ENCODE measurements at places on chromosomes 3 and 15.
A peak's percentile ranks its signal among the peaks of the same experiment; 100 is the strongest.

DNA sequence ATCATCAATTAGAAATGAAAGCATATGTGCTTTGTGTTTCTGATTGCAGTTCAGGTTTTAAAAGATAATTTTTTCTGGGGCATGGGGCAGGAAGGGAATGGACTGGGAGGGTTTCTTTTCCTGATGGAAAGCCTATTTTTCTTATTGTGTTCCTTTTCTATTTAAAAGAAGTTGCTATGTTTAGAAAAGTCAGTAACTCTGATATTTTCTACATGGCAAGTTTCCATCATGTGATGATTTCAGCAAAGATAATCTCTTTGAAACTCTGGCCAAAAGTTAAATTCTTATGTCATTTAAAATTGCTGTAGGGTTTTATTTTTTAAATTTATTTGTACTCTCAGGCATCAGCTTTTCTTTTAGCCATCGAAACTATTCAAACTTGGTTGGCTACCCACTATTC, 601.2 kb downstream of the FOXP1 start:
- DNase-seq, result no peak

DNA sequence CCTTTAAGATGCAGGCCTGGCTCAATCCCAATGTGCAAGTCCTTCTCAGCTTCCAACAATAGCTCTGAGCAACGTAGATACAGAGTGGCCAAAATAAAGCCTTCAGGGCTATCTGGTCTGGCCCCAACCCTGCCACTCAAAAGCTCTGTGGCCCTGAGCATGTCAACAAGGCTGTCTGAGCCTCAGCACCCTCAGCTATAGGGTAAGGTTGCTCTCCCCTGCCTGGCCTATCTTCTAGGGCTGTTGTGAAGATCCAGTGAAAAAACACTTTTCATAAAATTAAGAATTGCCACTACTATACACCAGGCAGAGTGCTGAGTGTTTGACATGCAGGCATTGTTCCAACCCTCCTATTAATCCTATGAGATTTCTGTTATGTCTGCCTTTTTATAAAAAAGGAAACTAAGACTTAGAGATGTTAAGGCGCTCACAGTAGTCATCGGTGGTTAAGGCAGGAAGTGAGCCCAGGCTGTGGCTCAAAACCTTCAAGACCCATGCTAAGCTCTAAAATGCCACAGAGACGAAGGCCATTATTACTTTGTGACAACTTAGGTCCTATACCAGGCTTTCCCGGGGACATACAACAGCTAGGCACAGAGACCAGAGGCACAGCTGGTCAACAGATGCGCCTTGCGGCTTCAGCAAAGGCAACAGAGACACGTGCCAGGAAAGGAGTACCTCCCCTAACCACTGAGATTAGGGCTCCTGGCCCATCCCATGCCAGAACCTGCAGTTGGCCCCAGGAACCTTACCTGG, 5.1 kb downstream of the POLG start:
- no peak for DNase-seq

DNA sequence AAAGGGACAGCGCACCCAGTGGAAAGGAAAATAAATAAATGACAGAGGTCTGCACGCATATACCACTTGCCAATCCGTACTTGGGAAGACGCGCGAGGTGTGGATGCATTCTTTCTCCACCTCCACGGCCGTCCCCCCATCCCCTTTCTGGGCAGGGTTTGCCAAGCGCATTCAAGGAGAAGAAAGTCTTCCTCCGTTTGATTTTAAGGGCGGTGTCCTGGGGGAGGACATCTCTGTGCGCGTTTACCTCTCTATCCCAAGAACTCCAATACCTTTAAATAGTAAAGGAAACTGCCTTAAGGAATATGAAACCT, 576 bp upstream of the MB21D2 start:
- DNase-seq, result no peak

- no peak for DNase-seq
Observed at GRCh38 chr3:69772152-69772867, 33.0 kb downstream of the MITF start.

DNA sequence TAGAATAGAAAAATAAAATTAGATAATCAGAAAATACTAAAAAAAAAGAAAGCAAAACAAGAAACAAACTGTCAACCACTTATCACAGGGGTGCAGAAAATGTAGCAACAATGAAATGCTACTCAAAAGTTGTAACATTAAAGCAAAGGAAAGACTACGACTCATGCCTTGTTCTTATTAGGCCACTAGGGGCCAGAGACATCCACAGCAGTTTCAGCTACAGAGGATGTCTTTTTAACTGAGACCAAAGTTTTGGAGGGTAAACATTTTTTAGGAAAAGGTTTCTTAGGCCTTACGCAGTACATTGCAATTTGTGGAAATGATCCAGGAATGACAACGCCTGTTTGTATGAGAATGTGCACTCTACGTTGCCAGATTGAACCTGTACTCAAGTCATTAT, 15.4 kb upstream of the CADM2 start:
- no peak for DNase-seq

- no peak for DNase-seq
Observed at GRCh38 chr3:196207833-196208607, 3.2 kb downstream of the ZDHHC19 start.

DNA sequence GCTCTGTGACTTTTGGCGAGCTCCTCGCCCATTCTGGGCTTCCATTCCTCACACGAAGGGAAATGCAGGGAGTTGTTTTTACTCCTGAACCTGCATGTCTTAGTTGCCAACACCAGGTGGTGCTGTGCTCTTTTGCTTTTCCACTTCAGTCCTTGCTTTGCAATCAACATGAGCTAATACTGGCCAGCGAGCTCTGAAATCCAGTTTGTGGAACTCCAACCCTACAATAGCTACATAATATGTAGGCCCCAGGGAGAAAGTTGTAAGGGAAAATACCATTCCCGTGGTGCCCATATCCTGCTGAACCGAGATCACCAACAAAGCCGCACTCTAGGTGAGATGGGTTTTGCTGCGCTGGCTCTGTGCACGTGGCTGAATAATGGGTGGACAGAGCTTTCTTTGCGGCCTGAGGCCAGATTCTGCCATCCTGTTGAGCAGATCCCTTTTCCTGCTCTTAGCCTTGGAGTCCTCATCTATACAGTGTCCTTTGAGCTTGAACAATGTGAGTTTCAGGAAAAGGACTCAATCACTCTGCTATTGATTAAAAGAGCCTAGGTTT, 25.0 kb downstream of the LSM3 start:
- no peak for DNase-seq

DNA sequence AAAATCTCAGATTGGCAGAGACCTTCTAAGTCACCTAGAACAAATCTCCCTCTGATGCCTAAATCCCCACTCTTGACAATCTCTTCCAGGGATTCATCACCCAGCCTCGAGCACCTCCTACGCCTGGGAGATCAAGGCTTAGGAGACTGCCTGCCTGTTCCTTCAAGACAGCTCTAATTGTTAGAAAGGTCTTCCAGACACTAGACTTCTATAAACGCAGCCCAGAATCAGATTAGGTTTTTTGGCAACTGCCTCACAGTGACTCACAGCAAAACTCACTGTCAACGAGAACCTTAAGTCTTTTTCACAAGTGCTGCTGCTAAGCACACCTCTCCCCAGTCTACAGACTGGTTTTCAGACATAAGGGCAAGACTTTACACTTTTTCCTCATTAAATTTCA, 23.1 kb downstream of the SRGAP3 start:
- no peak for DNase-seq

DNA sequence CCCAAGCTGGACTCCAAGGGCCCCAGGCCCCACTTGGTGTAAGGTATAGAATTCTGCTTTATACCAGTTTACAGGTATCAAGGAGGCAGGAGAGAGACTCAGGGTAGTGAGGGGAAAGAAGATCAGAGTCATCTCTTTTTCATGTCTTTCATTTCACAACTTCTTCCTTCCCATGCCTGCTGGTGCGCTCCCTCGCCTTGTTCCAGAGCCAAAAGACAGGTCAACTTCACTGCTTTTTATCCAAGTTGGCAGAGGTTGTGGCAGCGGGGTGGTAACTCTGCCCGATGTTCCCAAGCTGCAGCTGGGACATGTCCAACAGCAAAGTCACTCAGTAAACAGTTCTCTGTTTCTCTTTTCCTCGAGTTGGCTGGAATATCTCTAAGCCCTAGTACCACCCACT, 86.3 kb upstream of the TCF12 start:
- DNase-seq, result no peak

DNA sequence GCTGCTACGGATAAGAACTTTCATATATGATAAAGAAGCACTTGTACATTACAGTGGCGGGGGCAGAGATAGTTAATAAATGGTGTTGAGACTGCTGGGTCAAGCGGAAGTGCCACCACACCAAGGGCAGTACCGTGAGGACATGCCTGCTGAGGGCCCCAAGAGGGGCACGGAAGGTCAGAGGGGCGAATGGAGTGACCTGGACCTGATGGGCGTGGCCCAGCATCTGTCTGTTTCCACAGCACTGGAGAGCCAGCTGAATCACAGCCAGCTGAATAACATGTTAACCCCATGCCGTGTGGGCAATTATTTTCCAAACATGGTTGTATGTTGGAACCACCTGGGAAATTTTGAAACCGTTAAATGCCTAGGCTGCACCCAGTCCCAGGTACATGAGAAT, 37.2 kb downstream of the ANKDD1A start:
- DNase-seq, result no peak

- DNase-seq, result no peak
Observed at GRCh38 chr3:31624083-31624709, 91.5 kb downstream of the STT3B start.

GRCh38 chr3:73739791-73740453, 115.2 kb upstream of the PDZRN3 start:
- DNase-seq, result no peak

GRCh38 chr3:50327943-50328691, at the start of gene TUSC2:
Gene TUSC2 (minus strand): TSS chr3:50328223. CDS start chr3:50328099, 124 bp downstream.
- DNase-seq, result peak; percentile 71

- no peak for DNase-seq
Observed at GRCh38 chr3:43180027-43180426, 74.1 kb upstream of the POMGNT2 start.

DNA sequence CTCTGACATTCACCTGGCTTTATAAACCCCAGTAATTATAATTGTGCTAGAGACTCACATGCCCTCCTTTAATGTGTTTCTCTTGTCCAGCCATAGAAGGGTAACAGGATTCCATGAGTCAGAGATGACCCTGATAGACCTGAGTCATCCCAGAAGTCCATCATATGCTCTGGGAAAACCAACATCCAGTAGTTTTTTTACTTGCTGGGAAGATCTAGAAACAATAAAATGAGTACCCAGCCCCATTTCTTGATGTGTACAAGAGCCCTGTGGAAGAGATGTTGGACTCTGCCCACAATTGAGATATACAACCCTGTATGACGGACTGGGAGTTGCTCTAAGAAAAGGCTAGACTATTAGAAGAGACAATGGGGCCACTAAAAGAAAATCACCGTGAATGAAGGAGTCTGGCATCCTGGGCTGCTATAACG, 22.4 kb upstream of the THUMPD3 start:
- DNase-seq, result peak; percentile 74

- no peak for DNase-seq
Observed at GRCh38 chr3:126261037-126261436, 80.7 kb upstream of the ALDH1L1 start.

- no peak for DNase-seq
Observed at GRCh38 chr15:68018797-68019444, 35.2 kb upstream of the PIAS1 start.

DNA sequence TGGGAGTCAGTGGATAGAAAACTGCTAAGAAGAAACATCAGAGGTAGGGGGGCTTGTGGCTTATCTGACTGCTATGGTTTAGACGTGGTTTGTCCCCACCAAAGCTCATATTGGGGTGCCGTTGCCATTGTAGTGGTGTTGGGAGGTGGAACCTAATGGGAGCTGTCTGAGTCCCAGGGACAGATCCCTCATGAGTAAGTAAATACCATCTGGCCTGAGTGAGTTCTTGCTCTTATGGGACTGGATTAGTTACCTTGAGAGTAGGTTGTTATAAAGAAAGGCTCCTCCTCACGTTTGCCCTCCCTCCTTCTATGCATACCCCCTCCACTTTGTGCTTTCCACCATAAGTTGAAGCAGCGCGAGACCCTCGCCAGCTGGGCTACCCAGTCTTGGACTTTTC, 53.4 kb upstream of the VILL start:
- no peak for DNase-seq

DNA sequence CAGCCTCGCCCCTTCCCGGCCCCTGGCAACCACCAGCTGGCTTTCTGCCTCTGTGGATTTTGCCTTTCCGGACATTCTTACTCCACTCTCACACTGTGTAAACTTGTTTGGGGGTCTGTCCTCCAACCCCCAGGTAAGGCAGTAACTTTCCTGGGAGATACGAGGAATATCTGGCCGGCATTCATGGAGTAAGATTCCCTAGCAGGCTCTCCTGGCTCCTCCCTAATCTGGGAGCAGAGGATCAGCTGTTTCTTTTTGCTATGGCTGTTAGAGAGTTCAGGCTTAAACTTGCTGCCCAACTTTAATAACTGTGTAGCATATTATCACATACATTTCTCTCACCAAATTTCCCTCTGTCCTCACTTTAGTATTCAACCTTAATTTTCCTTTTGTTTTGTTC, 64.3 kb downstream of the IGF2BP2 start:
- no peak for DNase-seq

GRCh38 chr15:80991421-80991820, 1.8 kb upstream of the MESD start:
- no peak for DNase-seq

DNA sequence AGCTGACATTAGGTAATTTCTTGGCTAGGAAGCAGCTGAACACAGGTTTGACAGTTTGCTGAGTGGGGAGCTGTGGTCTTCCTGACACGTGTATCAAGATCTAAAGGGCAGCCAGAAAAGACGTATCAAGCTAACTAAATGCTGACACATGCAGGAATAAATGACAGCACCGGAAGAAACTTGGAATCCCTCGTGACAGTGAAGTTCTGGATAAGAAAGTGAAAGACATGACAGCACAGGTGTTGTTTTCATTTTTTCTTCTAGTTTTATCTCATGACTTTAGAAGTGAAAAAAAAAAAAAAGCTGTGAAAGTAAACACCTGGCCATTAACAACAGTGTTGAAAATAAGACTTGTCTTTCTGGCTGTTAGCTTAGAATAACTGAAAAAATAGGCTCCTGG, 48.7 kb downstream of the FGF7 start:
- no peak for DNase-seq

- no peak for DNase-seq
Observed at GRCh38 chr3:14228681-14229470, 50.3 kb downstream of the LSM3 start.

- DNase-seq, result no peak
Observed at GRCh38 chr3:128050597-128050996, 1.6 kb upstream of the SEC61A1 start.

DNA sequence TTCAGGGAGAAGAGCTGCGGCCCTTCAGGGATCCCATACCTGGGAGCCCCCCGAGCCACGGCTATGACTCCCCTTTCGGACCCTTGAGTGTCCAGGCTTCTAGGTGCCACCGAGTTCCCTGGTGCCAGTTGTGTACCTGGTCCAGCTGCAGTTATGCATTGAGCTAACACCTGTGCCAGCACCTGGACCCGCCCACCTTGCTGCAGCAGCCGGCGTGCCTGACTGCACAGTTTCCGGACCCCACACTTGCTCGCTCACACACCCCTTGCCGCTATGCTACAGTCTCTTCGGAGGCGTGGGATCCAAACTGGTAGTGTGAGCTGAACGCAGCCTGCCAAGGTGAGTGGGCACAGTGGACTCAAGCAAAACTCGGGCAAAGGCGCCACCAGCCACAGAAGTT, 284.5 kb upstream of the ROBO1 start:
- DNase-seq, result no peak

GRCh38 chr15:31300208-31300661, 26.4 kb upstream of the KLF13 start:
- no peak for DNase-seq
